CD4-positive, alpha-beta memory T cell (primary cell): ENCODE measurements at places on chromosomes 2 and 18.

GRCh38 chr2:233707940-233708644 lies 4.6 kb upstream of the UGT1A5 start:
- no peak for DNase-seq

DNA sequence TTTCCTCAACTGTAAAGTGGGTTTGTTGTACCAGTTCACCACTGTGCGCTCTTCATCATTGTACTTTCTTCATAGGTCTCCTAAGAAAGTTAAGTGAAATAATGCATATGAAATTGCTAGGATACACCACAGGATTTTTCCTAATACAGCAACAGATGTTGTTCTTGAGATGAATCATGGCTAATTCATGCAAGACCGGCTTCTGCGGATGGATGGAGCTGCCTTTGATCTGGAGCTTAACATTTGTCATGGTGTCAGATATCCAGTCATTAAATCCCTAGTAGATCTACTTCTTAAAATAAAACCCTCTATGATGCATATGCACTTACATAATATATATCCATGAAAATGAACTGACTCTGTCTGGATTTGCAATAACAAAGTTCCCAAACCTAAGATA lies 114.1 kb downstream of the COL6A3 start:
- DNase-seq, result no peak

- DNase-seq, result no peak
Measured at GRCh38 chr2:75560768-75561565, at the start of gene EVA1A. EVA1A (minus strand) TSS chr2:75560939; CDS start chr2:75518140, 42,799 bp downstream.

DNA sequence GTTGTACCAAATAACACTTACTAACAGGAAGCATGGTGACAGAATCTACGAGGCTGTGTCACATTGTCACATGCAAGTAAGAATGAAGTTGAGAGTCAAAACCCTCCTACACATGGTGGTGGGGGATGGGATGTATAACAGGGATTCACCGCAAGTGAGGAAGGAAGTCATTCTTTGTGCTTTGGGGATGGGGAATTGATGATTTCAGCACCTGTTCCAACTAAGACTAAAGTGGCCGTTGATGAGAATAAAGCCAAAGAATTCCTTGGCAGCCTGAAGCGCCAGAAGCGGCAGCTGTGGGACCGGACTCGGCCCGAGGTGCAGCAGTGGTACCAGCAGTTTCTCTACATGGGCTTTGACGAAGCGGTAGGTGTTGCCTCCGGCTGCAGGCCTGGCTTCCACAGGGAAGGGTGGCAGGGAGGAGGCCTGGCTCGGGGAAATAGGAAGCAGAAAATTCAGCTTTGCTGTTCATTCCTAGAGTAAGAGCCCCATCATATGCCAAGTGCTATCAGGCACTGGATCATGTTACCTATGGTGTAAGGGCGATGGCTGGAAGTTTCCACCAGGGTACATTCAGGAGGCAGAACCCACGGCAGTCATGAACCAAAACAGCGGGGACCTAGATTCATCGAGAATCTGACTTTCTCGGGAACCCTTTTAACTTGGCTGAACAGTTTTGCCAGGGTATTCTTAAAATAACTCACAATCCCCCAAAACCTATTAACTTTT lies 120.3 kb downstream of the UXS1 start:
- DNase-seq, result no peak

- peak; percentile 69 for DNase-seq
Measured at GRCh38 chr2:197378494-197379307, 56.1 kb downstream of the SF3B1 start.

GRCh38 chr2:54456612-54457322 lies 640 bp downstream of the SPTBN1 start:
- DNase-seq, result no peak

DNA sequence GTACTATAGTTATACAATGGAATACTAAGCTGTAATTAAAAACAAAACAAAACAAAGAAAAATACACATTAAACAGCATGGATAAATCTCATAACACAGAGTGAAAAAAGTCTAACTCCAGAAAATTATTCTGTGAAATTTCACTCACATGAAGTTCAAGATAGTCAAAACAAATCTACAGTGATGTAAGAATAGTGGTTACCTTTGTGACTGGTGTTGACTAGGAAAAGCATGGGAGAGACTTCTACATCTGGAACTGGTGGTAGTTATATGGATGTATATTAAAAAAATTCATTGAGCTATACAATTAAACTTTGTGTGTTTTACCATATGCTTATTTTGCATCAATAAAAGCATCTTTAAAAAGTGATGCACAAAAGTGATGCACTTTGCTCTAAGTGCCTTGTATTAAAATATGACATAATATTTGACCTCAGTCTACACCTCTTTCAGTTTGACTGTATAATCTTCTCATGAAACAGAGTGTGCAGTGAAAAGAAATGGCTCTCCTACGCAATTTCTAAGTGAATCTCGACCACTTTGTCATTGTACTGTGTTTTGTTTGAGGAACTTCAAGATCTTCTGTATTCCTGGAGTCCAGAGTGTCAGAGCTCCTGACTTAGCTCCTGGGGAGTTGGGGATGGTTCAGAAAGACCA lies 28.0 kb downstream of the STAT4 start:
- no peak for DNase-seq

- no peak for DNase-seq
Measured at GRCh38 chr2:233346930-233347329, 7.4 kb upstream of the DGKD start.

DNA sequence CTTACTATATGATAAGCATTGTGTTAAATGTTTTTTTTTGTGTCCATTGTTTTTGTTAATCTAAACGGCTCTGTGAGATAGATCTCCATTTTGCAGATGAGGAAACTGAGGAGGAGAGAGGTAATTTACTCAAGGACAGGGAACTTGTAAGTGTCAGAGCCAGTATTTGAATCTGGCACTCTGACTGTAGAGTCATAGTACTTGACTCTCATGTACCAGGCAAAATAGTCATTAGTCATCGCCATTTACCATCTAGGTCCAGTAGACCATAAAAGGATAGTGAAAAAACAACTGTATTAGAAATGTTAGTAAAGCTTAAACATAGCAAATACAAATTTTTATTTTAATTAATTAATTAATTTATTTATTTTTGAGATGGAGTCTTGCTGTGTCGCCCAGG lies 4.8 kb downstream of the PSMD14 start:
- DNase-seq, result no peak
